ENCODE measurements at places on chromosomes 11 and 22.
A peak's percentile ranks its signal among the peaks of the same experiment; 100 is the strongest.

- no peak for DNase-seq
Measured at GRCh38 chr11:121105063-121105480, 4.0 kb downstream of the TECTA start.

- DNase-seq, result peak; percentile 56
Measured at GRCh38 chr11:8382436-8383053, 118.9 kb upstream of the LMO1 start.

DNA sequence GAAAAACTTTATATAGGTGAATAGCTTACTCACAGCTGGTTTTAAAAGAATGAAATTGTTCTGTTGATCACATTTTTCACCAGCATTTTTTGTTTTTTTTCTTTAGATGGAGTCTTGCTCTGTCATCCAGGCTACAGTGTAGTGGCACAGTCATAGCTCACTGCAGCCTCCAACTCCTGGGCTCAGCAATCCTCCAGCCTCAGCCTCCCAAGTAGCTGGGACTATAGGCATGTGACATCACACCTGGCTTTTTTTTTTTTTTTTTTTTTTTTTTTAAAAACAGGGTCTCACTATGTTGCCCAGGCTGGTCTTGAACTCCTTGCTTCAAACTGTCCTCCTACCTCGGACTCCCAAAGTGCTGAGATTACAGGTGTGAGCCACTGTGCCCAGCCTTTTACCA is 3.6 kb downstream of the PACS1 start:
- no peak for DNase-seq

GRCh38 chr22:32396746-32397145 is 15.3 kb downstream of the RTCB start:
- no peak for DNase-seq

DNA sequence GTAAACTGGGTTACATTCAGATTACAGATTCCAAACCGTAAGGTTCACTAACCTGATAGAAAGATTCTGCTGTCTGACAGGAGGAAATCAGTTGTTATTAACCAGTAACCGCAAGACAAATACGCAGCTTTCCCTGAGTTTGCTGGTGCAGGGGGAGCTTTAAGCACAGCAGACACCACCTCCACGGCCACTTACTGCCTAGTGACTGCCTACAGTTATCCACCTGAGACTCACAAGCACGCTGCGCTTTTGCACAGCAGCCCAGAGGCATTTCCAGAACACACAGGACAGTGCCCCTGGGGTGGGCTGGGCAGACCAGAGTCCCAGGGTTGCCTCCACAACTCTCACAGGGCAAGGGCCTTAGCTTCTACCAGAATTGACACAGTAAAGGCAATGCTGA is 90.9 kb downstream of the CTTN start:
- no peak for DNase-seq

DNA sequence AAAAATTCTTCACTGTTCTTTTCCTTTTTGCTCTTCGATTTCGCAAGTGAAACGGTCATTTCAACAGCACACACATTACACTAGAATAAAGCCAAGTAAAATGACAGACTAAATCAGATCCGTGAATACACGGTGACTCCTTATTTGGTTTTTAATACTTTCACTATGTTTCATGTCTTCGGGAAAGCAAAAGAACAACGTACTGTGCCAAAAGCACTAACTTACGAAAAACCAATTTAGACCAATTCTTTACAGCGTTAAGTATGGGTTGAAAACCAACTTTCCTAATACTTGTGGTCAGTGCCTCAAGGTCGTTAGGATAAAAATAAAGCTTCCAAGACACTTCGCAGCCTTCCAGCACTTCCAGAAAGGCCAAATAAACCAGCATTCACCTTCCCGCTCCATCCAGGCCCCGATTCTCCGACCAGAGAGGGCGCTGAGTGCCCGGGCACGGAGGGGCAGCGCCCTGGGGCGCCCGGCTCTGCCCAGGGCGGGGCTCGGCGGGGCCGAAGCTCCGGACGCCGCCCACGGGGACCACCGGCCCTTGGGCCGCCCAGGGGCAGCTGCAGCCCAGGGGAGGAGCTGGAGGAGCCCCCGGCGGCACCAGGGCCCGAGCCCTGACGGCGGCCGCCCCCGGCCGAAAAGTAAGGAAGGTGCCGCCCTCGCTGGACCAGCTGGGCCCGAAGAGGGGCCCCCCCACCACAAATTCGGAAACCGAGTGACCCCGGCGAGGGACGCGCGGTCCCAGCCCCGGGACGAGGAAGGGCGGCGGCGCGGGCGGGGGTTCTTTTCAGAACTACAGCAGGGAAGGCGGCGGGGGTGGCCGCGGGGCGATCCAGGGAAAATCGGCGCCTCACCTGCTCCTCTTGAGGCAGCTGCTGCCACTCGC is 499 bp downstream of the ATL3 start:
- peak; percentile 48 for DNase-seq
